ENCODE measurements at places on chromosomes 1 and 21. TPM values are rescaled to one million over a fixed set of nuclear protein-coding genes. Genes with fewer than 3 reads are reported as not detected.

Gene SPRR2B
- total RNA-seq: not detected

GRCh38 chr1:55640708-55641473 is 425.7 kb upstream of the USP24 start:
- peaks cover 50% of the 10 kb centered on the region for H3K4me1 ChIP-seq
- H3K27ac ChIP-seq: peak overlapping the region; percentile 28
- no peaks in the 10 kb centered on the region for H3K27me3 ChIP-seq
- DNase-seq: no peak

Gene PATJ
- 120 TPM for total RNA-seq

GRCh38 chr21:38243732-38244406 is 12.9 kb upstream of the KCNJ15 start:
- no peaks in the 10 kb centered on the region for H3K36me3 ChIP-seq
- peaks cover 8% of the 10 kb centered on the region for H3K4me1 ChIP-seq
- H3K4me3 ChIP-seq: no peak overlapping the region
- H3K27ac ChIP-seq: no peak overlapping the region
- DNase-seq: no peak
- no peaks in the 10 kb centered on the region for H3K27me3 ChIP-seq

DNA sequence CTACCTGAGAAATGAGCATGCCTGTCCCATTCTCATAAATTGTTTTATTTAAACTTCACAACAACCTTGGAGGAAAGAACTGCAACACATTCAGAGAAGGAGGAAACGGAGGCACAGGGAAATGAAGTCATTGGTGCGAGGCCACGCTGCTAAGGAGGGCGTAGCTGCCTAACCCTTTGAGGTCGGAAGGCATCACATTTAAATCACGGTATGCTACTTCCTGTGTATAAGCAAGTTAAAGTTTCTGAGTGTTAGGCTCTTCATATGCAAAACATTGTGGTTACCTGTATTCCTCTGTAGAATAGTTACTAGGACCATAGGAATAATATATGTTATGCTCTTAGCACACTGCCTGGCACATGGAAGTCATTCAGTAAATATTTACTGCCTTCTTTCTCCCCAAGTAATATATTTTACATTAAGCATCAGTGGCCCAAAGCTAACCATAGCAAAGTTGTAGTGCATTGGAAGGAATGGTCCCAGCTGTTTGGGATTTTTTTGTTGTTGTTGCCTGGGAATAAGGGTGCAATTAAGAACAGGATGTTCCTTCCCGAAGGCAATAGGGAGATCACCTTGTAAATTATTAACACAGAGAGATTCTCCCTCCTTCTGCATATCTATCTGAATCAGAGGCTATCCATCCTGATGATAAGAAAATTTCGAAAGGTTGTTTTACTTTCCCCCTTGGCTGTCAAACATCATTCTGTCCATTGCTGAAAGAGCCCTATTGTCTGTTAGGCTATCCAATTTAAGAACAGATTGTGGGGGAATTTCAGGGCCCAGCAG is 192.2 kb upstream of the C8B start:
- no peaks in the 10 kb centered on the region for H3K36me3 ChIP-seq
- no peak overlapping the region for H3K27ac ChIP-seq
- H3K4me1 ChIP-seq: peaks cover 10% of the 10 kb centered on the region
- DNase-seq: no peak
- peaks cover 33% of the 10 kb centered on the region for H3K27me3 ChIP-seq

- no peak overlapping the region for H3K4me3 ChIP-seq
- no peak for DNase-seq
- H3K27ac ChIP-seq: no peak overlapping the region
- no peaks in the 10 kb centered on the region for H3K36me3 ChIP-seq
These were observed 101.3 kb downstream of the TGFBR3 start for GRCh38 chr1:91784616-91785015.

DNA sequence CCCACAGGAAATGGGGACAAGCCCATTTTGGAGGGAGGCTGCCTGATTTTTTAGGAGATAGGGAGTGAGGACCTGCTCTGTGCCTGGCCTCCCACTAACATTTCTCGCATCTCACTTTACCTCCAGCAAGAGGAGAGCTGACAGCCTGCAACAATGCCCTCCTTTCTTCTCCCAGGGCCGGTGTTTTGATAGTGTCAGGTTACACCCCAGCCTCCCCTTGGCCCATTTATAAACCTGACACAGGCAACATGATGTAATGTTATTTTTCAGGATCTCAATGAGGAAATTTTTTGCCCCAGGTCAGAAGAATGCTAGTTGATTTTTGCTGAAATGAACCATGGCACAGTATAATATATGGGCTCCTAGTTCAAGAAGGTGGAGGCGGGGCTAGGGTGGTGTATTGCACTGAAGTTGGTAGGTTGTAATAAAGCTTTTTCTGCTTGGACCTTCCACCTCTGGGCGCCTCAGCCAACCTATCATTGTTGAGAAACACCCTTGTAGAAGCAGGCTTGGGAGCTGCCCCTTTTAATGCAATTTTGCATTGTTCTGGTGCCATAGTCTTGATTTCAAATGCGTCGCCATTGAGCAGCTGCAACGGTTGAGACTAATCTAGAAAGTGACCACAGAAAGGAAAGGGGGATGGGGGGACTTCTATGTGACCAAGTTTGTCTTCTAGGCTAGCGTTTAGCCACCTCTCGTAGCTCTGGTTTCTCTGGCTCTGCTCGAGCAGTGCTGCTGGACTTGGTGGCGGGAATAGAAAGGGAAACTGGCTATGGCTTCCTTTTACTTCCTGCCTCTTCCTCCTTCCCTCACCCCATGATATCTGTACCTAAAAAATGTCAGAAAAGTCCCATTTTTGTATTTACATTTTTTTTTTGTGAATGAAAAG is 53.0 kb downstream of the PBX1 start:
- H3K4me1 ChIP-seq: peaks cover 95% of the 10 kb centered on the region
- H3K27me3 ChIP-seq: no peaks in the 10 kb centered on the region
- peak; percentile 64 for DNase-seq

- H3K27ac ChIP-seq: no peak overlapping the region
- no peak for DNase-seq
- no peak overlapping the region for H3K4me3 ChIP-seq
- no peaks in the 10 kb centered on the region for H3K27me3 ChIP-seq
- peaks cover 17% of the 10 kb centered on the region for H3K36me3 ChIP-seq
- peaks cover 47% of the 10 kb centered on the region for H3K4me1 ChIP-seq
These were observed 39.5 kb upstream of the RGS1 start for GRCh38 chr1:192535916-192536664.

DNA sequence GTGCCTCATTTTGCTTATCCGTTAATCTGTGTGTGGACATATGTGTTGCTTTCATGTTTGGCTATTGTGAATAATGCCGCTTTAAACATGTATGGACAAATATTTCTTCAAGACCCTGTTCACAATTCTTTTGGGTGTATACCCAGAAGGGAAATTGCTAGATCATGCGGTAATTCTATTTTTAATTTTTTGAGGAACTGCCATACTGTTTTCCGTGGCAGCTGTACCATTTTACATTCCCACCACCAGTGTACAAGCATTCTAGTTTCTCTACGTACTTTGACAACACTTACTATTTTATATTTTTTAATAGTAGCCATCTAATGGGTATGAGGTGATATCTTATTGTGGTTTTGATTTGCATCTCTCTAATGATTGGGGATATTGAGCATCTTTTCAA is 7.1 kb upstream of the NID1 start:
- no peaks in the 10 kb centered on the region for H3K4me1 ChIP-seq
- H3K27me3 ChIP-seq: peaks cover 15% of the 10 kb centered on the region
- H3K27ac ChIP-seq: no peak overlapping the region
- H3K36me3 ChIP-seq: no peaks in the 10 kb centered on the region
- H3K4me3 ChIP-seq: no peak overlapping the region
- DNase-seq: no peak

DNA sequence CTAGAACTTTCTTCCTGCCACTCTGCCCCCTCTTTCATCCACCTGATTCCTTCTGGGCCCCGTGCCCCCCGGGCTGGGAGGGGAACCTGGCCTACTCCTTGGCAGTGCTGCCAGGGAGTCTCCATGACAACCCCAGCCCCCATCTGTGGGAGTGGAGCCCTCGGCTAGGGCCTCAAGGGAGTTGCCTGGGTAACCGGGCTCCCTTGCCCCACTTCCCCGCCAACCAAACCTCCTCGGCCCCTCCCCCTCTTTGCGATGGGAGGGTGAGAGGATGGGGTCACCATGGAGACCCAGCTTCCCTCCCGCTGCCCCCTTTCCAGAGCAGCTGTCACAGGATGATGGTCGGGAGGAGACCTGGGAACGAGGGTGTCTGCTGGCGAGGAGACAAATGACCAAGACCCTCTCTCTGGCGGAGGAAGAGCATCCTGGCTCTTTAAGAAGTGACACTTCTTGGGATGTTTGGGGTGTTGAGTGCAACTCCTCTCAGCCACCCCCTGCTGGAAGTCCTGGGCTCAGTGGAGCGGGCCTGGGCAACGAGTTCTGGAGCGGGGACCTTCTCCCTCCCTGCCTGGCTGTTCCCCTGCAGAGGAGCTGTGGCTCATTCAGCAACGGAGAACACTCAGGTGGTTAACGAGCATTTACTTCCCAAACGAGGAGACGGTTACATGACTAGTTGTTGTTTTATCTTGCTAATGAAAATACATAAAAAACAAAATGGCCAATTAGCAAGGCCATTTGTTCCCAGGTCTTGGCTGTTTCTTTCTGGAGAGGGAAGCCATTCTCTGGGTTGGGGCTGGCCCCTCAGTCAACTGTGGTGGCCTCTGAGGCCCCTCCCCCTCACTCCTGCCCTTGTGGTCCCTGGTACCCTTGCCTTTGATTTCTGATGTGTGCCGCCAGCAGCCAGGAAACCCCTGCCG is 82.8 kb downstream of the UBIAD1 start:
- H3K36me3 ChIP-seq: no peaks in the 10 kb centered on the region
- H3K27me3 ChIP-seq: peaks cover 78% of the 10 kb centered on the region
- no peak overlapping the region for H3K27ac ChIP-seq
- DNase-seq: no peak

Gene CCDC30
- total RNA-seq: 7.5 TPM

DNA sequence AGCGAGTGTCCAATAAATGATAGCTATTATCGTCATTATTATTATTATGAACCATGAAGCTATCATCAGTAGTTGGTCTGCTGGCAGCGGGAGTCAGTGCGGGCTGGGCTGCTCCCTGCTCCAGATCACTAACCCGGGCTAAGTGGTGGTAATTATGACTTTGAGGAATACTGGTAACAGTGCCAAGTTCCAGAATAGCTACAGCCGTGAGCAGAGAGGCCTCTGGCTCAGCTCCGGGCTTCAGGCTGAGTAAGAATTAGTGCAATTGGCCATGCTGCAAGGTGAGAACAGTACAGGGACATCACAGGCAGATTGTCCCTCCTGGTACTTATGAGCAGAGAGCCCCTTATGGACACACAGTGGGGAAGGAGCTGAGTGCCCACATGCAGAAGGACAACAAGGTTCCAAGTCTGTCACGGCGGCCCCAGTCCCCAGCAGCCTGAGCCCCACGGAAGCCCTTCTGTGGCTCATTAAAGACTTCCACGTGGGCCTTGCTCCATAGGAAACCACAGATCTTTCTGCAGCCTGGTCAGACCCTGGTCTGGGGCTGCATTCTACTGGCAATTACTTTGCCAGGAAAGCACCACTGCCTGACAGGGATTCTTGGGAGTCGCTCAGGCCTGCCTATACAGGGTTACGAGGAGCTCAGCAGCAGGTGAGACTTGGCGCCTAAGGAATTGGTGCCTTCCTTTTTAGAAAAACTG is 235.1 kb downstream of the RRAGC start:
- H3K36me3 ChIP-seq: no peaks in the 10 kb centered on the region
- H3K27ac ChIP-seq: no peak overlapping the region
- DNase-seq: no peak
- H3K27me3 ChIP-seq: peaks cover 74% of the 10 kb centered on the region
- no peak overlapping the region for H3K4me3 ChIP-seq

DNA sequence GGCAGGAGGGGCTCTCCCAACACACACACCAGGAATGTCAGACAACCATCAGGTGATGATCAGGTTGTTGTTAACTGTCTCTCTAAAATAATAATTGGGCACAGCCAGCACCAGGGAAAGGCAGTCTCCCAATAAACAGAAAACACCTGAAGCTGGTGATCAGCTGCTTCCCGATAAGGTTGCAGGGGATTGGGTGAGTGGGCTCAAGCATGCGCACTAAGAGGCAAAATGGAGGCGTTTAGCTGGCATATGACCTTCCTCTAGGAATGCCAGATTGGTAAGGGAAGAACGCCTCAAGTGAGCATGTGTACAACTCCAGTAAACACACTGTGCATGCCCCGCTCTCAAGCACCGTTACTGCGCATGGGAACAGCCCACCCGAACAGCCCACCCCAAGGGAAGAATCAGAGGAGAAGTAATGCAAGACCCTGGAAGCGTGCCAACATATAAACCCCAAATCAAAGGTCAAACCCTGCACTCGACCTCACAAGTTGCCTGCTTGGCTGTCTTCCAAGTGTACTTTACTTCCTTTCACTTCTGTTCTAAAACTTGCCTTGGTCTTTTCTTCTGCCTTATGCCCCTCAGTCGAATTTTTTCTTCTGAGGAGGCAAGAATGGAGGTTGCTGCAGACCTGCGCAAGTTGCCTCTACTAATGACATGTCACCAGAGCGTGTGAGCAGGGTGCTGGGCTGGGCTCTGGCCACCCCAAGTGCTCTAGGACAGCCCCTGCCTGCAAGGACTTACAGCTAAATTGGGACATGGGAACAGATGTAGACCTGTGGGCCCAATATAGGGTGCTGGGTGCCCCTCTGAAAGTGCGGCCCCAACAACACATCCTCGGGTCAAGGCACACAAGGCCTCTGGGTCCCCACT is 200.8 kb downstream of the RHOU start:
- H3K4me1 ChIP-seq: peaks cover 24% of the 10 kb centered on the region
- no peak overlapping the region for H3K27ac ChIP-seq
- DNase-seq: no peak
- no peaks in the 10 kb centered on the region for H3K27me3 ChIP-seq
- H3K4me3 ChIP-seq: no peak overlapping the region

DNA sequence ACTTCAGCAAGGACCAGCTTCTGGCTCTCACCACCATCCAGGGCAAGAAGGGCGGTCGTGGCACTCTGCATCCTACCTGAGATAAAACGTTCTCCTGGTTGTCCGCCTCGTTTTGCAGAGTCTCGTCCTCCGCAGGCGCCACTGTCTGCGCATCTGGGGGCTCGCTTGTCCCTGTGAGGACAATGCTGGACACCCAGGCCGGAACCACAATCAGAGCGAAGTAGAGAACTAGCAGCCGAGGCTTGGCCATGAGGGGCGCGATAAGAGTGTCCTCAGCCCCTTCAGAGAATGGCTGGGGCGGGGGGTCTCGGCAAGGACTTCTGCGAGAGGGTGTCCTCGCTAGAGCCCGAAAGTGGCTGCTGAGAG is 505 bp downstream of the OLFML2B start:
- H3K4me1 ChIP-seq: peaks cover 12% of the 10 kb centered on the region
- no peak for DNase-seq
- H3K4me3 ChIP-seq: peak overlapping the region; percentile 82

Gene LCE1C
- not detected for total RNA-seq

DNA sequence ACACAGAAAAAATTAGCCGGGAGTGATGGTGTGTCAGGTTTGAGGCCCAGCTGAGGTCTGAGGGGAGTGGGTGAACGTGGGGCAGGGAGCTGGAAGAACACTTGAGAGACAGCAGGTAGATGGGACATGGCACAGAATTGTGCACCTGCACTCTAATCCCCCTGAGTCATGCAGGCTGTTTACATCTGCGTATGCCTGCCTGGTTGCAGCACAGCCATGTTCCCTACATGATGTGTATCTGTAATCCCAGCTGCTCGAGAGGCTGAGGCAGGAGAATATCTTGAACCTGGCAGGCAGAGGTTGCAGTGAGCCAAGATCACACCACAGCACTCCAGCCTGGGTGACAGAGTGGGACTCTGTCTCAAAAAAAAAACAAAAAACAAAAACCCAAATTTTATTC is 44.8 kb downstream of the ATP5PO start:
- no peaks in the 10 kb centered on the region for H3K4me1 ChIP-seq
- DNase-seq: no peak
- H3K36me3 ChIP-seq: peaks cover 4% of the 10 kb centered on the region
- H3K27ac ChIP-seq: no peak overlapping the region
- no peak overlapping the region for H3K4me3 ChIP-seq
